ENCODE measurements at places on chromosomes 12 and 14. TPM values are rescaled to one million over a fixed set of nuclear protein-coding genes. Genes with fewer than 3 reads are reported as not detected.
A peak's percentile ranks its signal among the peaks of the same experiment; 100 is the strongest.

DNA sequence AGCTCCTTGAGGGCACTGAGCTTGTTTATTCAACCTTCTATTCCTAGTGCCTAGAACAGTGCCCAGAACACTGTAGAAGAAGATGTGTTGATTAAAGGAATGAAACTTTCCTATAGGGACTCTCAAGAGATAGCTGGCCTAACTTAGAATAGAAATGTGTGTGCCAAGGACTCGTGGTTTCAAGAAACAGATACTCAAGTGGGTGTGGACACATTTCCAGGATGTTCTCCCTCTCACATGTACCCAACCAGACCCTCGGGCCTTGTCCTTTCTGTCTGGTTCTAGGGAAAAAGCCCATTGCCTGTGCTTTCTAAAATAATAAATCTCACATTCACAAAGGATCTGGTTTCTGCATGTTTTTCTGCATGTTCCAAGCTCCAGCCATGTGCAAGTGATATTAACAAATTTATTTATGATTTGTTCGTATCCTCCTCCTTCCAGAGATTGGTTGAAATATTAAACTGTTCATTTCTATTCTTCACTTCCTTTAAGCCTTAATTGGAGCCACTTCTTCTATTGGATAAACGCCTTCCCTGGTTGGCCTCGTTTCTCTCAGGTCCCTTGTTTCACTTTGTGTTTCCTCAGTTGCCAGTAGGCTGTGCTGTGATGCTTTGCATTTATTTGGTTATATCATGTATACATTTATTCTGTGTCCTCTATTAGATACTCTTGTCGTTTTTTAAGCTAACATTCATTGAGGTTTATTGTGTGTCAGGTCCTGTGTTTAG, 89.8 kb downstream of the CRADD start:
- no peak for DNase-seq

DNA sequence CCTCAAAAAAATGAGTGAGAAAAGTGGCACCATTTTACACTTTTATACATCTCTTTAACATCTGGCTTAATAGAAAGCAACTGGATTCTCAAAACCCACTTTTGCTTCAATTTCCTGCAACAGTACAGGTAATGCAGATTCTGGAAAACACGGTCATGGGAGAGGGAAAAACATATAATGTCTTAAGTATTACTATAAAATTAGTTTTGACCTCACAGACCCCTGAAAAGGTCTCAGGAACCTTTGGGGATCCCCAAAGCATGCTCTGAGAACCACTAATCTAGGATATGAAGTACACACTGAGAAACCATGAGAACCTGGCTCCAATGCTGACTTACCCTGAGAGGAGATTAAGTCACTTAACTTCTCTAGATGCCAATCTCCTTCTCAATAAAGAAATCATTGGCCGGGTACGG, 64.7 kb downstream of the PPP2R5E start:
- DNase-seq: no peak

DNA sequence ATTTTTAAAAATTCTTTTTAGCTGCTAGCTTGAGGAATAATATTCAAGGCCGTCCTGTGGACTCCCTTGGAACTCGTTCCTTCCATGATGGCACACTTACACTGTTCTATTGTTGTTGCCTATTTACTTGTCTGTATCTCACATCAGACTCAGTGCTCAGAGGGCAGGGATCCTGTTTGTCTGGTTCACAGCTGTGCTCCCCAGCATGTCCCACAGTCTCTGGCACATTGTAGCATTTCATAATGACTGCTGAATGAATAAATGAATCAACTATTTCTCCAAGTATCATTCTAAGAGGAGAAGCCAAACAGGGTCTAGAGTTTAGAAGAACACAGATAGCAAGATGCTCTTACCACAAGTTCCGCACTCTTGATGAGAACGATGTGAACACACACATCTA, 48.0 kb downstream of the NTN4 start:
- DNase-seq: no peak

GRCh38 chr14:75175677-75176141, 703 bp downstream of the TMED10 start:
- no peak for DNase-seq

DNA sequence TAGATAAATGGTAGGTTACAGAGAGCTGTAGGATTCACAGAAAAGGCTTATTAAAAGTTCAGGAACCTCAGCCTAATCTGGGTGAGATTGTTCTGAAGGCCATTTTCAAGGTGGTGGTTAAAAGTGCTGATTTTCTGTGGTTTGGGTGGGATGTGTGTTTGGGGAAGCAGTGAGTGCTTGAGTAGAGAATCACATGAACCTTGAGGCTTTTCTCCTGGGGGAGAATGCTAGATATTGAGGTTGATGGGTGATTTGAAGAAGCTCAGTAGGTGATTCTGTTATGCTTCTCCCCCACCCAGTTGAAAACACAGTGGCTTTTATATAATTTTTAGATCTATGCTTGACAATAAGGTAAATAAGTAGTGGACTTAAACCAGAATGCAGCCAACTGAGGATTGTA, 420.9 kb downstream of the PCNX1 start:
- no peak for DNase-seq

GRCh38 chr12:124578445-124578844, 11.0 kb upstream of the NCOR2 start:
- no peak for DNase-seq

- no peak for DNase-seq
Observed at GRCh38 chr14:30621354-30621939, 672 bp upstream of the SCFD1 start.

DNA sequence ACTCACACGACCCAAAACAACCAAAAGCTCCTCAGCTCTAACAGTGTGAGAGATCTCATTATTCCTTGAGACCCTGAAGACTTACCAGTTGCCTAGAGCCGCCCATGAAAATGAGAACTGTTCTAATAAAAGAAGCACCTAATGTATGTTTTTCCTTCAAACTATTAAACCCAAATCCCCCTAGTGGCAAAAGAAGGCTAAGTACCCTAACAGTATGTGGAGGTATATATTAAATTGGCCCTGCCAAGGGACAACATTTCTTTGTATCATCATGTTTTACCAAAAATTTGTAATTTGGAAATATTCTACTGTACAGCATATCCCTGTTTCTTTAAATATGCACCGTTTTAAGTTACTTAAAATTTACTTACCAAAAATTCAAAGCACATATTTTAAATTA, 38.0 kb upstream of the PPFIA2 start:
- DNase-seq: no peak

- DNase-seq: no peak
Observed at GRCh38 chr12:68490476-68490875, 120.2 kb upstream of the RAP1B start.

- no peak for DNase-seq
Observed at GRCh38 chr14:80560800-80561657, 349.7 kb upstream of the DIO2 start.

DNA sequence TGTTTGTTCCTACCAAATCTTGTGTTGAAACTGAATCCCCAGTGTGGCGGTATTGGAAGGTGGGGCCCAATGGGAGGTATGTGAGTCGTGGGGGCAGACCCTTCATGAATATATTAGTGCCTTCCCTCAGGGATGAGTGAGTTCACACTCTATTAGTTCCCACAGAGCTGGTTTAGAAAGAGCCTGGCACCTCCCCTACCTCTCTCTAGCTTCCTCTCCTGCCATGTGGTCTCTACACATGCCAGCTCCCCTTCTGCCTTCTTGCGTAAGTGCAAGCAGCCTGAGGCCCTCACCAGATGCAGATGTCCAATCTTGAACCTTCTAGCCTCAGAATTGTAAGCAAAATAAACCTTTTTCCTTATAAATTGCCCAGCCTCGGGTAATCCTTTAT, 105.8 kb downstream of the SPTSSA start:
- DNase-seq: no peak

GRCh38 chr12:102417055-102417454, 63.3 kb downstream of the IGF1 start:
- DNase-seq: no peak

DNA sequence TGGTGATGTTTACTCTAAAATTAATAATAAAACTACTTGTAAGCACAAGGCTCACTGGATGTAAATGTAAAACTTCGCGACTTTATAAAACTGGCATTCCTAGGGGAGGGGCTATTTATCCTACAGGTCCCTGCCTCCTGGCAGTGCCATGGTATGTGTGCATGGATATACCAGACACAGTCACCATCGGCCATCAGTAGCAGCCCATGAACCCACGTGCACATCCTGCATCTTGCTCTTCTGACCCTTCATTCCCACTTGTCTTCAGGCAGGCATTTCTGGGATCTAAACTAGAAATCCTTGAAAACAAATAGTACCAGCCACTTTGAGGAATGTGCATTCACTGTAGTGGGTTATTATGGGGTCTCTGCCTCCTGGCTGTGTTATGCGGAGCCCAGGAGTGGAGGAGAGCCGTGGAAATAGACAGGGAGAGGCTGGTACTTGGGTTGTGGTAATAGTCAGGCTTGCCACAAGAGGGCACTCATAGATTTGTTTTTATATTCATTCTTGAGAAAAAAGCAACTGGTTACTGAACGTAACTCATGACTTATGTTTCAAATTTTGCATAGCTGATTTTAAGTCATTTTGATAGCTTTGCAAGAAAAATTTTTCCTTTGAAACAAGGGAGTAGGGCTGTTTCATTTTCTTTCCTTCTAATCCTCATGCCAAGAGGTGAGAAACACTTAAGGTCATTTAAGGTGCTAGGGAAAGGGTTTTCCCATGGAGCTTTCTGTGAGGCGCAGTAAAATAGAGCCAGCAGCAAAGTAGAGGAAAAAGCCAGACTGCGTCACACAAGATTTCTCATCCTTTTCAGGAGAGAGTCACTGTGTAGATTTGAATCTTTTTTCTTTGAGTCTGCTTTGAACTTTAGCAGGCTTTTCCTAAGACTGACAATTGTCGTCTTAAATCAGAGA, 17.4 kb upstream of the GALNT16 start:
- peak; percentile 41 for DNase-seq

Gene CMKLR1
- polyA plus RNA-seq: 4.3 TPM

Gene TPCN1
- polyA plus RNA-seq: 49.6 TPM

Gene FAM181A
- polyA plus RNA-seq: not detected

Gene GUCY2C
- 0.57 TPM for polyA plus RNA-seq

Gene LIN7A
- polyA plus RNA-seq: 18.3 TPM

Gene SSPN
- 11.2 TPM for polyA plus RNA-seq

Gene ALX1
- polyA plus RNA-seq: 27.6 TPM

Gene HDAC7
- polyA plus RNA-seq: 69.7 TPM

Gene TAS2R7
- polyA plus RNA-seq: not detected

Gene GNS
- polyA plus RNA-seq: 143 TPM

Gene MDM2
- 76.4 TPM for polyA plus RNA-seq

All from left renal cortex interstitium (tissue), 4 donors.